Bone marrow (tissue), 2 donors: ENCODE measurements at places on chromosomes 2 and 18.

GRCh38 chr2:70674636-70675430 lies 93.2 kb downstream of the ADD2 start:
- DNase-seq = no peak

- no peak for DNase-seq
These were observed 58.2 kb upstream of the FZD7 start for GRCh38 chr2:201975434-201975833.

DNA sequence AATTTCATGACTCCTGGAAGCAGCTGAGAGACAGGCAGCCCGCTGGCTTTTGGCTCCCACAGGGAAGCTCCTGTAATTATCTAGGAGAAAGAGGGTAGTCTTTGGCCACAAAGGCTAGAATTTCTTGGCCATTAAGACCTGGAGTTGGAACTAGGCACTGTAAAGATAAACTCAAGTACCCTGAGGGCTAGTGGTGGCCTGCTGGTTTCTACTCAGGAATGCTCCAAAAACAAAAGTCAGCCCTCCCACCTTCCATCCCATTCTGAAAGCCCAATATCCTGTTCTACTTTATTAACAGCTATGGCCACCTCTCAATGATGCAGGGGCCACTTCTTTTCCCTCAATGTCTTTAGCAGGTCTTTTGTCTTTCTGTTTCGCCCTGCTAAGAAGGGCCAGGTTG lies 34.0 kb upstream of the CYP26B1 start:
- no peak for DNase-seq

GRCh38 chr18:35489913-35490490 lies 7.8 kb downstream of the INO80C start:
- DNase-seq = no peak

GRCh38 chr2:48767330-48767729 lies 11.8 kb upstream of the LHCGR start:
- DNase-seq = no peak

DNA sequence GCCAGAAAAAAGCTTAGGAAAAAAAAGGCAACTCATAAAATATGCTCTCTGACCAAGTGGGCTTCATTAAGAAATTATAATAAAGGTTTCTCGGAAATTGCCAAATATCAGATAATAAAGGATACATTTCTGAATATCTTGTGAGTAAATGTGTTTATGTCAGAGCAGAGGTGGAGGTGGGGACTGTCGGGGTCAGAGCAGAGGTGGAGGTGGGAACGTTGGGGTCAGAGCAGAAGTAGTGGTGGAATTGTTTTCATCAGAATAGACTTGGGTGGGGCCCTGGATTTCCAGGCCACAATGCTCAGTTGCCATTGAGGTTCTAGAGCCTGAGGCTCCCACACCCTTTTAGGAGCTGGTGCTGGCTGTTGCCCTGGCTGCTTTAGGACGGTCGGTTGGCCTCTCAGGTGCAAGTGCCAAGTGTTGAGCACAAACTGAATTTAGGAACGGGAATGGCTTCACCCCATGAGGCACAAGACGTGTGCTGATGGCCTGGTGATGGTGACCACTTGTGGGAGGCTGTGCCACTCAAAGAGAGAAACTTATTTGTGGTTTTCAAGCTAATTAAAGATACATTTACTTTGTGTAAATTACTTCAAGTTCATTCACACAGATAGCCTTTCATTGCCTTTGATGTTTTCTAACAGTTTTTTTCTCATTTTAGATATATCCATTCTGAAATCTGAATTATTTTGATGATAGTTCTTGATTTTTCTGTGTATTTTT lies 131.5 kb downstream of the ATP9B start:
- no peak for DNase-seq

GRCh38 chr2:39492095-39492590 lies 55.1 kb upstream of the MAP4K3 start:
- DNase-seq = peak; percentile 78

DNA sequence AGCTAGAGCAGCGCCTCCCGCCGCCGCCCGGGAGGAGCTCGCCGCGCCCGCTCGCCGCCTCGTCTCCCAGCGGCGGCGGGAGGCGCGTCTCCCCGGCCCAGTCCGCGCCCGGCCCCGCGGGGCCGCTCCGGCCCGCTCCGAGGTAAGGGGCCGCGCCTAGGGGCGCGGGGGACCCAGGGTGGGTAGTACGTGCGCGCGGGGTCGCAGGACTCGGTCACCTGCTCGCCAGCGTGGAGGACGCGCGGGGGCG lies 259 bp downstream of the NPAS2 start:
- no peak for DNase-seq

- no peak for DNase-seq
These were observed 162.1 kb downstream of the MYO3B start for GRCh38 chr2:170339750-170340692.

DNA sequence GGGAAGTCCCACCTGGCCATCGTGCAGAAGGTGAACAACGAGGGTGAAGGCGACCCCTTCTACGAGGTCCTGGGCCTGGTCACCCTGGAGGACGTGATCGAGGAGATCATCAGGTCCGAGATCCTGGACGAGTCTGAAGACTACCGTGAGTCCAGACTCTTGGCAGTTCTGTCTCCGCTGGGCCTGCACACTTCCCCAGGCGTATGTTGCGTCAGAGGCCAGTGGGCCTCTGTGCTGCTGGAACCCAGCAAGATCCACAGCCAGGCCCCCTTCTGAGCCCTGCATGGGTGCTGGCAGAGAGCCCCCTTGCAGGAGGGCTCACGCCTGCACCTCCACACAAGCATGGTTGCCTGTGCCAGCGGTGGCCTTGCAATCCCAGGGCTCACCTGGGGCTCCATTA lies 9.0 kb downstream of the CNNM3 start:
- DNase-seq = no peak

DNA sequence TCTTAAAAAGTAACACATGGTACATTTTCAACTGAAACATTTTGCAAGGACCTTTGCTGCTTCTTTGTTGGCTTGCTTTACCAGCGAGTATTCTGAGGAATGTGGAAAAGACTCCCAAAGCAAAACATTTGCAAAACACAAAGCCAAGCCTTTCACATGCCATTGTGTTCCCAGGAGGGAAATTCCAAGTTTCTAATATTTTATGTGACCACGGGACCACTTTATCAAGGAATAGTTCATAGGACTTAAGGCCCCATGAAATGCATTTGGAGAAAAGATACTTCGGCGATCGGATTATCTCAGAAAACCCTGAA lies 26.2 kb downstream of the CYP27C1 start:
- DNase-seq = no peak

GRCh38 chr18:23592911-23593310 lies 6.6 kb upstream of the NPC1 start:
- no peak for DNase-seq

DNA sequence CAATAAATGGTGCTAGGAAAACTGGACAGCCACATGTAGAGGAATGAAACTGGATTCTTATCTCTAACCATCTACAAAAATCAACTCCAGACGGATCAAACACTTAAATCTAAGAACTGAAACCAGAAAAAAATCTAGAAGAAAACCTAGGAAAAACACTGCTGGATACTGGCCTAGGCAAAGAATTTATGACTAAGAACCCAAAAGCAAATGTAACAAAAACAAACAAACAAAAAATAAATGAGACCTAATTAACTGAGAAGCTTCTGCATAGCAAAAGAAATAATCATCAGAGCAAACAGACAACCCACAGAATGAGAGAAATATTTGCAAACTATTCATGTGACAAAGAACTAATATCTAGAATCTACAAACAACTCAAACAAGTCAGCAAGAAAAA lies 314.0 kb upstream of the REV1 start:
- DNase-seq = no peak

- DNase-seq = peak; percentile 23
These were observed 103.5 kb upstream of the MAP3K20 start for GRCh38 chr2:172972005-172972619.

DNA sequence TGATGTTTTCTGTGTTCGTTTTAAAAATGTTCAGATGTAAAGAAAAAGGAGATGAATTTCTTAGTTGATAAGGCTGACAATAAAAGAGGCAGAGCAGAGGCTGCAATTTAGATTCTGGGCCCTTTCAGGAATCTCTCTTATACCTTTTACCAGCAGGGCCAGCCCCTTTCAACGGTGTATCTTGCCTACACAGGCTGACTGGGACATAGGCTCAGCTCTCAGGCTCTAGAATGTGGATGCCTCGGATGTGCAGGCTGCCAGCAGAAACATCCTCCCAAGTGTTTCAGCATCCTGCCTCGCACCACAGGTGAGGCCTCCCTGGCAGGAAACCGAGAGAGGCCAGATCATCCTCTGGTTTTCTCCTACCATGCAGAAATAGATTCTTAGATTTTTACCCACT lies 3.4 kb downstream of the C2orf80 start:
- no peak for DNase-seq

DNA sequence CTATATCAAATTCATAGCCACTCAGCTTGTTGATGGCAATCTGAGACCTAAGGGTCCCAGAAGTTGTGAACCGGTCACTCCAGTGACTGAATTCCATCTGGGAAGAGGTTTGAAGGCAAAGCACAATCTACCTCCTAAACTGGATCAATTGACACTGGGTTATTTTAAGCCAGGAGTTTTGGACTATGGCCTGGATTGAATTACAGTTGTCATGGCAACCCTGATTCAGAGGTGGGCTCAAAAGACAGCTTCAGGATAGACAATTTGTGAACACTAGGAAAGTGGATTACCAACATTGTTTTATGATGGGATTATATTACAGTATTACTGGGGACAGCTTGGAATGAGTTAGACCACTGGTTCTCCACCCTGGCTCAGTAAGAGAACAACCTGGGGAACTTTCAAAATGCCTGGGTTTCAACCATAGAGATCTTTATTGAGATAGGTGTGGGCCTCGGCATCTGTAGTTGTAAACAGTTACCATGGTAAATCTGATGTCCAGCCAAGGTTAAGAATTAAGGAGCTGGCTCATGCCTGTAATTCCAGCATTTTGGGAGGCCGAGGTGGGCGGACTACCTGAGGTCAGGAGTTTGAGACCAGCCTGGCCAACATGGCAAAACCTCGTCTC lies 58.8 kb downstream of the MFSD6 start:
- DNase-seq = no peak

DNA sequence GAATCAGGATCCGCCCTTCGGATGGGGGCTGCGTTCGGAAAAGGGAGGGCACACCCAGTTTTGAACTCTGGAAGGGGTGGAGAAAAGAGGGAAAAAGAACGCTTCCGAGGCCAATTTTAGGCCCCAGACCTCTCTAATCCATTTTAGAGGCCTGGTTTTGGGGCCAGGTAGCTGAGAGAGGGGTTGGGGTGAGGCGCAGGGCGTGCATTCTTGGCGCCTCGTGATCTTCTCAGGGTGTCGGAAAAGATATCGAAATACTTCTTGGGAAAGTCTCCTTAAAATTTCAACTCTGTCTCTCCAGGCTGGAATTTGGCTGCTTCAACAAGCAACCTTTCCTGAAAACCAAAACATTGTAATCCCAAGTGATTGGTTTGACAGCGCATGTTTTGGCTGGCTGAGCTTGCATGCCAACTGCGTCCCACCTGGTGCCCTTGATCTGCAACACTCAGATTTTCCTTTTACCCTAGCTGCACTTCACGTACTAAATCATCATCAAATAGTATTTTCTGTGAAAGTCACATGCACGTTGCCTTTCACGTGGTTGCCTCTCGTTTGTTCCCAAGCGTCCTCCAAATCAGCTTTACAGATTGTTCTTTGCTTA lies 864 bp upstream of the XPO1 start:
- no peak for DNase-seq

DNA sequence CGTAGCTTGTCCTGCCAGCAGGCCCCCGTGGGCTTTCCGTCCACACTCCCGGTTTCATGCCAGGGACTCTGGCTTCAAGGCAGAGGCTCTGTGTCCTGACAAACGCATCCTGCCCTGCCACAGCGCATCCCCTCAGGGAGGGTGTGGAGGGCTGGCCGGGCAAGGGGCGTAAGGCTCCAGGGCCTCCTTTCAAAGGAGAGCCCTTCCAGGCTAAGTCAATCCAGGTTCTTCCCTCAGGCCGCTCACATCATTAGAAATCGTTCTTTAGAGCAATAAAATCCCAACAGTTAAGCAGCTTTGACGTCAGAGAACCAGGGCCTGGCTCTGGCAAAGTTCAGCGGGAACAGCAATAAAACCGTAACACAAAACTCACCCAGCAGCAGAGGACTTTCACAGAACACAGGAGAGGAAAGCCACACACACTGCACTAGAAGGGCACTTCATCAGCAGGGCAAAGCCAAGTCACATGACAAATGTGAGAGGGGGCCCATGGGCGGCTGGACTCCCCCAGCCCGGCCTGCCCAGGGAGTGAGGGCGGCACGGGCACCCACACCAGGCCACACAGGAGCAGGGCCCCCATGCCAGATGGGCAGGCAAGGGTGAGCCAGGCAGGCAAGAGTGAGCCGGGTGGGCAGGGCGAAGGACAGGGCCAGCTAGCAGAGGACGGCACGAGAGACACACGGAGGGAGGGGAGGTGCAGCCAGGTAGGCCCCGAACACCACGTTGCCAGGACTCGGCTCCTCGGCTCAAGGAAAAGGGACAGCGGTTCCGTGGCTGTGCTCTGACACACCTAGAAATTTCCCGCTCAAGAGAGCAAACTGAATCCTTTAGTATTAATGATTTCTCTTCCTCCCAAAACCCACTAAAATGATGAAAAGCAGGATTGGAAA lies 52.0 kb downstream of the HDAC4 start:
- DNase-seq = no peak

DNA sequence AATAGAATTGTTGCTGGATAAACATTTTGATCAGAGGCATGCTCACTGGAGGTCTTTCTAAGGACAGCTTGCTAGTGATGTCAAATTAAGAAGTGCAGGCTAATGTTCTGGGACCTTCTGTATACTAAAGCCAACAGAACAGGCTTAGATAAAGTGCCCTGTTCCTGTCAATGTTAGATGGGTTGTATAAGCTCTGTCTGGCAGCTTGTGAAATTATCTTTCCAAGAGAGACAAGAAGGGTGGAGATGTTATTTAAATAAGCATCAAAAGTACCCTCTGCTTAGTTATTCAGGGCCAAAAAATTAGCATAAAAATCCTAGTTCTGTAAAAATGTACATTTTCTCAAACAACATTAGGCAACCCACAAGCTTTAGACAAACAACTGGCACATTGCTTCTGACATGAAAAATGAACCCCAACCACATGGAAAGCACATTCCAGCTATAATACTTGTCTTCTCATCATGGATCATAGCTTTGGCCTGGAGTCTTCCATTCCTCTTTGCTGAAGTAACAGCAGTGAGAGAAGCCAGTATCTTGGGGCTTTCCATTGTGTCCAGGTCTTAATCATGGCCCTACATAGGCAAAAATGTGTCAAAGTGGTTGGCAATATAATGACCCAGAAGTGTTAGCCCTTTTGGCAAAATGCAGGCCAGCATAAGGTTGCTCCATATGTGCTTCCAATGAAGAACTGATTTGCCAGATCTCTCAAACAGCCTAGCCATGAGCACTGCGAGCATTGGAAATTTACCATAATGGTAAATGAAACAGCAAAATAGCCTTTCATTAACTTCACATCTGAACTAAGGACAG lies 478.1 kb upstream of the ZNF804A start:
- no peak for DNase-seq

DNA sequence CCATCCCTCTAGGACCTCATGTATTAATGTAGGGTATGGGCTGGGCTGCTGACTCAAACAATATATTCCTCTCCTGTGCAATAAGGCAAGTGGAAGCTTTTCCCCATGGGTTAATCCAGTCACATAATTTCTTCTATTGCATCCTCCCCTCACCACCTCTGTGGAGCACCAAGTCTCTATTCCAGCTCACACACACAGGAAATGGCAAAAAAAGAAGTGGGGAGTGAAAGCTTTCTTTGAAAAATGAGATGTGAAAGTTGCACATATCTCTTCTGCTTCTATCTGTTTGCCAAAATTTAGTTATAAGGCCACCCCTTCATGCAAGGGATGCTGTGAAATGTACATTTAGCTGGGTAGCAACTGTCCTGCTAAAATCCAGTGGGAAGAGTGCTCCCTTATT lies 121.3 kb downstream of the CDC42EP3 start:
- DNase-seq = no peak
